ENCODE measurements at places on chromosomes 1 and 21.

GRCh38 chr1:33814166-33814565 is 49.7 kb upstream of the HMGB4 start:
- DNase-seq: no peak

DNA sequence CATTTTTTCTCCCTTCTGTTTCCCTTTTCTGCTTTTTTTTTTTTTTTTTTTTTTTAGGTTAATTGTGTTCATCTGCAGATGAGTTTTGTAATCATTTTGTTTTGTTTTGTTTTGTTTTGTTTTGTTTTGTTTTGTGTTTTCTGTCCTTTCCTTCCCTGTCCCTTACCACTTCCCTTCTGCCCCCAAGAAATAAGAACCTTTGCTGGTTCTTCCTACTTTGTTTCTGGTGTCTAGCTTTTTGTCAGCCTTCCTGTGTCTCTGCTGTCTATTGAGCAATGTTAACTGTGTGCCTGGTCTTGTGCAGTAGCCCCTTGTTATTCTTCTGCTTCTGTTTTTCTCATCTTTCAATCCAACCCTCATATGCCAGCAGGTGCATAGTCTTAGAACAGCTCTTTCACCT is 46.0 kb downstream of the MPZL1 start:
- DNase-seq: no peak

GRCh38 chr1:154335025-154335714 is 9.8 kb downstream of the ATP8B2 start:
- DNase-seq: peak; percentile 48

DNA sequence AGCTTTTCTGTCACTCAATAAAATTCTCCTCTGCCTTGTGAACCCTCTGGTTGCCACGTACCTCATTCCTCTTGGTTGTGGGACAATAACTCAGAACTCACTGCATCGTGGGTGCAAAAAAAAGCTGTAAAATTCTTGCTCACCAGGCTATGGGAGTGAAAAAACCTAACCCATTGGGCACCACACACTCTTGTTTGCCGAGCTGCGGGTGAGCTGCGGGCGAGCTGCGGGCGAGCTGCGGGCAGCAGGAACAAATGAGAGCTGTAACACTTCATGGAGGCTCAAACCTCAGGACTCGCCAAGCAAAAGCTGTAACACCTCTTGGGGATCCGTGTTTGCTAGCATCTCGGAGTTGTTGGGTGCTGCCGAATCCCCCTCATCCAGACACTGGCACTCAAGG is 641.3 kb upstream of the CHRM3 start:
- DNase-seq: no peak

GRCh38 chr21:36744560-36745231 is 45.8 kb downstream of the SIM2 start:
- DNase-seq: no peak

- DNase-seq: no peak
Measured at GRCh38 chr1:212979340-212980122, 29.2 kb downstream of the VASH2 start.

GRCh38 chr1:205061227-205061626 is 18.2 kb downstream of the CNTN2 start:
- DNase-seq: no peak

GRCh38 chr1:101371259-101371658 is 134.4 kb downstream of the S1PR1 start:
- no peak for DNase-seq

- DNase-seq: no peak
Measured at GRCh38 chr21:42366292-42367010, at the start of gene TFF1. Gene TFF1 (minus strand): TSS chr21:42366535. CDS start chr21:42366495, 40 bp downstream.

DNA sequence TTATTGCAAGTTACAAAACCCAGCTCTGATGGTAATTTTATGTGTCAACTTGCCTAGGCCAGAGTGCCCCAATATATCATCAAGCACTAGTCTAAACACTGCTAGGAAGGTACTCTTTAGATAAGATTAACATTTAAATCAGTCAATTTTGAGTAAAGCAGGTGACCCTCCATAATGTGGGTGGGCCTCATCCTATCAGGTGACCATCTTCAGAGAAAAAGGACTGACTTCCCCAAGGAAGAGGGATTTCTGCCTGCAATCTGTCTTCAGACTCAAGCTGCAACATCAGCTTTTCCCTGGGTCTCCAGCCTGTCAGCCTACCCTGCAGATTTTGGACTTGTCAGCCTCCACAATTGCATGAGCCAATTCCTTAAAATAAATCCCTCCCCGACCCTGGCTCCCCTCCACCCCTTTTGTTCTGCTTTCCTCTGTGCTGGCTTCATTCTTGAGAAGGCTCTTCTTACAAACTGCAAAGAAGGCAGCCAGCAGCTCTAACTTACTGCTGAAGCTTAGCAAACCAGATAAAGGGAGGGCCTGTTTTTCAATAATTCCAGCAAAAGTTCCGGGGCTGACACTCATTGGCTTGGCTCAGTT is 56.4 kb upstream of the RUNX3 start:
- no peak for DNase-seq

DNA sequence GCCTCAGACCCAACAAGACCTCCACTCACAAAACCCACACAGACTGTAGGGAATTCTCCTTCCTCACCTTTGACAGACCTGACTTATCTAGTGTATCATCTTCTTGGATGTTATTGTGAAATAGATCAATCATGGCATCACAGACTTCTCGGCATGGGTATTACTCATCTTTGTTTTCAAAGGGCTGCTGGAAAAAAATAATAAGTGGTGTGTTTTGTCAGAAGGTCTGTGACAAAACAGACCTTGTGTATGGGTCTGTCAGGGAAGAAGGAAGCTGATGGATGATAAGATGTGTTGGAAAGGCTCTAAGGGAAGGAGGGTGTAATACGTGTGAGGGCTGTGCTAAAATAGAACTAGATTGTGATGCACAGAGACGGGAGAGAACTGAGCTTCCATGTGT is 13.9 kb upstream of the S100A7 start:
- DNase-seq: no peak

DNA sequence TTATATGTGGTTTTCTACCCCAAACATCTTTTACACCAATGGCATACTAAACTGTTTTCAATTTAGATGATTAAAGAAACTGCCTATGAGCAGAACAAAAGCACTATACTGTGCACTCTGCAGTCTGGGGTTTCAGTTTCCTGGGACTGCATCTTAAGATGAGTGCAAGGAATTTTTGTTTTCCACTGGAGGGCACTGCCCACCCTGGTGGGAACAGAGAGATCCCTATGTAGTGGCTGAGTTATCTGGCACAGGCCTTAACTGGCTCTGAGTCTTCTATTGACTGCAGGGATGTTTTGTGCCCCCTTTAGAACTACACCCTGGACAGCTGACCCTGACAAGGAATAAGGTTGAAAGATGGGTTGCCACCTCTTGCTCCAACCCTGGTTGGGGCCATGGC is 12.0 kb downstream of the PROK1 start:
- no peak for DNase-seq

GRCh38 chr1:115098979-115099692 is 9.8 kb upstream of the TSPAN2 start:
- no peak for DNase-seq

DNA sequence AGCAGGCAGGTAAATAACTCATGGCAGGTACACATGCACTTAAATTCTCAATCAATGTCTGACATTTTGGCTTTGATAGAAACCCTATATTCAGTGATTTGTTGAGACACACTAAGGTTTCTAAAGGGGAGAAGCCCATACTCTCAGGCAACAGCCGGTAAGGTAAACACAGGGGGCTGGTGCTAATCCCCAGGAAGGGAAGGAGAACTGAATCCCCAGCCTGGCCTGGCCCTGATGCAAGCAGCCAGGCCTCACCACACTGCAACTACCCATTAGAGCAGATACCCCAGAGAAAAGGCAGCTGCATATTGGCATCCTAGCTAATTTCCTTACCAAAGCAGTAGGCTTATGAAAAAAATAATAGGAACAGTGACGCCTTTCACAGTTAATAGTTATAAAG is 116.5 kb upstream of the LRRC7 start:
- DNase-seq: no peak

DNA sequence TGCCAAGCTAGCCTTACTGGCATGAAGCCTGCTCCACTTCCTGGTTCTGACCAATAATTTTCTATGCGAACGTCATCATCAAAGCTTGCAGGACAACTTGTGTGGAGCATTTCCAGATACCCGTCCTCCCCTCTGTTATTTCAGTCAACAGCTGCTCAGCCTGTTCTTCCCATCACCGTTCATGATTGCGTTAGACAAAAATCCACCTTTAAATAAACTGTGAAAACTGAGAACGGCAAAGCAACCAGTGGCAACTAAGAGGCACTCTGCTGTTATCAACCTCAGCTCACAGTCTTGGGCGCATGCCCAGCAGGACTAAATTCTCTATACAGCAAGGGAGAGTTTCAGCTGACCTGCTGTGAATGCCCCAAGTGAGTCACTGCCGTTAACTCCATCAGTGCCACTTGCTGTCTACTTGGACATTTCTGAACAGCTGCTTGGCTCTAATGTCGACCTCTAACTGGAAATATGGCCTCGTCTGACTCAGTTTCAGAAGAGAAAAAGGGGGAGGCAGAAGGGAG is 207.4 kb upstream of the RUNX1 start:
- no peak for DNase-seq

GRCh38 chr1:40851643-40852042 is 10.5 kb downstream of the CITED4 start:
- no peak for DNase-seq

- DNase-seq: no peak
Measured at GRCh38 chr1:160357286-160358002, 9.4 kb upstream of the NHLH1 start.

GRCh38 chr1:29259802-29260441 is 23.6 kb downstream of the PTPRU start:
- no peak for DNase-seq

DNA sequence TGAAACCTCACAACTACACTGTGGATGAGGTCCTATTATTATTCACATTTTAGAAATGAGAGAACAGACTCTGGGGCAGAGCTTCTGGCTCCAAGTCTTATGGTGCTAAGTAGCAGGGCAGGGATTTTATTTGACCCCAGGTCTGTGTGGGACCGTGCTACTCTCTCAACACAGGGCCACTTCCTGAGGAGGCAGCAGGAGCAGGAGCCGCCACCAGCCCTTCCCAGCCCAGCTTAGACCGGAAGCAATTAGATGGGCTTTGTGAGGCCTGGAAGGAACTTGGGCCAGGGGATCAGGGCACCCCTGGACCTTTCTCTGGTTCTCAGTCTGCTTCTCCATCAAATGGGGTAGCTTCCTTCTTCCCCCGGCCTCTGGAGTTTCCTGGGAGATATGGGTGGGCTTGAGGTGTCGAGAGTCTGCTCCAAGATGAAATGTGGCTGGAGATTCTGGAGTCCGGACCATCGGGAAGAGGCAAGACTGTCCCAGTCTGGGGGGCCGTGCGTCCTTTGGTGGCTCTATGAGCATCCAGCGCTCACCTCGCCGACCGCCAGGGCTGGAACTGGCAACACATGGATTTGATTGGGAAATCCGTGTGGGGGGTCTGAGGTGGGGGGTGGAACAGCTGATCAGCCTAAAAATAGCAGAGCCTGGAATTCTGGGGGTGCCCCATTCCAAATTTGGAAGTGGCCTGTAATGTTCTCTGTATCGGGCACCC is 136.8 kb downstream of the FOXD2 start:
- DNase-seq: no peak

- no peak for DNase-seq
Measured at GRCh38 chr1:202201266-202201665, 7.7 kb downstream of the LGR6 start.

DNA sequence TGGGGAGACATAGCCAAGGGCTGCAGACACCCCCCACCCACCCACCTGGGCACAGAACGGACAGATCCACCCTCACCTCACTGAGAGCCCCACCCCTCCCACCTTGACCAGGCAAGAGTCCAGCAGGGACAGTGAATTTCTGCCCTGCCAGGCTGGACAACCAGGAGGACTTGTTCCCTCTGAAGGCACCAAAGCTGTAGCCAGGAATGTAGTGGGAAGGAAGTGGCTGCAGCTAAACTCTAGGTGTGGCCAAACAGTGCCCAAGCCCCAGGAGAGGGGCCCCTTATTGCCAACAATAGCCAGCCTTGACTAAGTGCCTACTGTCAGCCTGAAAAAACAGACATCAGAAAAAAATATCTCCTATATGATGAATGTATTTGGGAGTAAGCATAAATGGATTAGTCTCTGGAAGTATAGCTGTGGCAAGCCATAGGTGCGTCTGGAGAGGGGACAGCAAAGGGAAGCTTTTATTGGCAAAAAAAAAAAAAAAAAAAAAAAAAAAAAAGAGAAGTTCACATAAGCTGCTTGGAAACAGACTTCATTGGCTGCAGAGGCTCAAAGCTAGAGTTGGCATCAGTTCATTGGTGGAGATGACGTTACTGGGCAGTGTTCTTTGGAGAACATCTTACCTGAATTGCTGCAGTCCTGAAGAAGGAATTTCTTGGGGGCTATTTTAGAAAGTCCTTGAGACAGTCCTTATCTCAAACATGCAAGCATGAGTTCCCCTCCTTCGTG is 64.1 kb upstream of the TMEM51 start:
- no peak for DNase-seq

- DNase-seq: no peak
Measured at GRCh38 chr1:232014941-232015340, 388.4 kb downstream of the DISC1 start.

GRCh38 chr21:42499444-42500112 is 3.6 kb upstream of the RSPH1 start:
- no peak for DNase-seq

DNA sequence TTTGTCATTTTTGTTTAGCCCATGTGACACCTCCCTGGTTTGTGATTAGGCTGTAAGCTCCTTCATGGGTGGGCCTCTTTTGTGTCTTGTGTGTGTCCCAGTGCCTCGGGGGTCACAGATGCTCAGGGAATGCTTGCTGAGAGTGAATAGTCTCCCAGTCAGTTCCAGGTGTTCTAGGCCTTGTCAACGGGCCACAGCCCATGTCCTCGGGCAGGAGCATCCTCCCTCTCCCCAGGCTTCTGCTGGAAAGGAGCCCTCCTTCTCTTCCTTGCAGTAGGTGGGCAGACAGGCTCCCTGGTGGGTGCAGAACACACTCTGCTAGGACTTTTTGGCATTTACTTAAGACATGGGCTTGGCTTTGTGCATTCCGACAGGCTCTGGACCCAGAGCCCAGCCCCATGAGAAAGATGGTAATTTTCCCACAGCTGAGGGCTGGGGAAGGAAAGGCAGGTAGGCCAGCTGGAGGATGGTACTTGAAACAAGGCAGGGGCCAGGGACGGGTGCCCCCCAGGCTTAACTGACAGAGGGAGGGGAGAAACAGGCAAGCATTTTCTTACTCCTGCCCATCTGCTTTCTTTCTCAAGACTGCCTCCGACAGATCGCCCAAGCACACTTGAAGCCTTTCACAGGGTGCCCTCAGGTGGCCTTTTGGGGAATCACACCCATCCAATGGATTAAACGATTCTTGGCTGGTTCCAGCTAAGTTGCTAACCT is 7.1 kb upstream of the CPLANE2 start:
- DNase-seq: no peak

GRCh38 chr1:51541313-51542050 is 22.4 kb upstream of the EPS15 start:
- no peak for DNase-seq

- DNase-seq: no peak
Measured at GRCh38 chr21:43295066-43295958, 126.5 kb downstream of the CRYAA start.
